ENCODE measurements at places on chromosomes 6 and 20.
A peak's percentile ranks its signal among the peaks of the same experiment; 100 is the strongest.

- no peak for DNase-seq
Observed at GRCh38 chr20:11935212-11936154, 17.8 kb downstream of the BTBD3 start.

- peak; percentile 49 for DNase-seq
Observed at GRCh38 chr20:63536241-63536977, 767 bp downstream of the PTK6 start.

- peak; percentile 19 for DNase-seq
Observed at GRCh38 chr6:70103798-70104197, 199.1 kb downstream of the COL9A1 start.

DNA sequence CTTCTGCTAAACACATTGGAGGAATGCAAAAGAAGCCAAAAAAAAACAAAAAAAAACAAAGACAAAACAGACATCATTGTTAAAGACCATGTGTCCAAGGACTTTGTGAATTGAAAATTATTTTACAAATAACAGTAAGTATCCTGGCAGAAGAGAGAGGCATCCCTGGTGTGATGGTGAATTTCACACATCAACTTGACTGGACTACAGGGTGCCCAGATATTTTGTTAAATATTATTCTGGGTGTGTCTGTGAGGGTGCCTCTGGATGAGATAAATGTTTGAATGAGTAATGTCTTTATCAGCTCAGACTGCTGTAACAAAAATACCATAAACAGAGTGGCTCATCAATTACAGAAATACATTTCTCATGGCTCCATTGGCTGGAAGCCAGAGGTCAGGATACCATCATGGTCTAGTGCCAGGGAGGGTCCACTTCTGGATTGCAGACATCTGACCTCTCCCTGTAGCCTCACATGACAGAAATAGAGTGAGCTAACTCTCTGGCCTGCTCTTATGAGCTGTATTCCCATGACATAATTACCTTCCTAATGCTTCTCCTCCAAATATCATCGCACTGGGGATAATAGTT is 12.2 kb upstream of the C6orf118 start:
- DNase-seq, result no peak

GRCh38 chr20:54323227-54323734 is 115.4 kb downstream of the PFDN4 start:
- DNase-seq, result no peak

DNA sequence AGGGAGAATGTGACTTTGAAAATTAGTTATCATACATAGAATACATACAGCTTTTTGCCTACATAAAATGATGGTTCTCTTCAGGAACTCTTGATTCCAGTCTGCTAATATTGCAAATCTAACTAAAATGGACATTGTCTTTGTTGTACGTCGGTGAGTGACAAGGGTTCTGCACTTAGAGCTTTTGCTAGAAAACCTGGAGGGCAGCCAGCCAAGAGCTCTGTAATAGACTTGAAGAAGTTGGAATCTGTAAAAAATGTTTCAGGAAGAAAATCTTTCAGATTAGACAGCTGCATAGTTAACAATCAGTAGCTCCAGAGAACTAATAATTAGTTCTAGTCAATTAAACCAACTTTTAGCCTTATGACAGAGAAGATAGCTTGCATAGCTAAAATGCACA is 138.3 kb downstream of the FLRT3 start:
- no peak for DNase-seq

DNA sequence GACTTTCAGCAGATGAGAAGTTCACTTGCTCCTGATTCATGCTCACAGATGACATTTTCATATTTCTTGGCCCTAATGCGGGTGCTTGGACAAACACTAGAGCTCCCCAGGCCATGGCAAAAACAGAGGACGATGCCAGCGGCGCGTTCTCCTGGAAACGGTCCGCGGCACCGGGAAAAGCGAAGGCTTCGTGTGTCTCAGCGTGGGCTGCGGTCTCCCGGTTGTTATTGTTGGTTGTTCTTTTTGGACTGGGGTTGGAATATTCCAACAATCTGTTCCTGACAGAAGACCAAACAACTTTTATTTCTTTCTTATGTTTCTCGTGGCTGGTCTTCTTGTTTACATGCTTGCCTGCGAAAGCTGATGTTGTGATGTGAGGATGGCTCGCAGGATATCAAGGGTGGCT is 46.8 kb upstream of the NEDD9 start:
- DNase-seq, result no peak

DNA sequence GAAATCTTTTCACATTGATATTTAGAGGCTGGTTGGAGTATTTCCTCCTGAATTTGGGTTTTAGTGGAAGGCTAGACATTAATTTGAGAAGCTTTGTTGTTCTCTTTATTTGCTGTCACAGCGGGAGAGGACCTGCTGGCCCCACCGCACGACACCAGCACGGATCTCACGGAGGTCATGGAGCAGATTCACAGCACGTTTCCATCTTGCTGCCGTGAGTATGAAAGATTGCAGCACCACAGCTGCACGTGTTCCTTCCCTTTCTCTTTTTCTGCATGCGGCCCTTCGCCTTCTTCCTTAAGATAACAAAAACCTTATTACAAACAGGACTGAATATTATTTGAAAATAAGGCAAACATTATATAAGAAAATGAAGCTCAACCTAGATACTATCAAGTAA is 555.5 kb downstream of the UTRN start:
- DNase-seq, result no peak

- no peak for DNase-seq
Observed at GRCh38 chr6:166206066-166206465, 38.4 kb upstream of the TBXT start.
